ENCODE measurements at places on chromosomes 2 and 18.

DNA sequence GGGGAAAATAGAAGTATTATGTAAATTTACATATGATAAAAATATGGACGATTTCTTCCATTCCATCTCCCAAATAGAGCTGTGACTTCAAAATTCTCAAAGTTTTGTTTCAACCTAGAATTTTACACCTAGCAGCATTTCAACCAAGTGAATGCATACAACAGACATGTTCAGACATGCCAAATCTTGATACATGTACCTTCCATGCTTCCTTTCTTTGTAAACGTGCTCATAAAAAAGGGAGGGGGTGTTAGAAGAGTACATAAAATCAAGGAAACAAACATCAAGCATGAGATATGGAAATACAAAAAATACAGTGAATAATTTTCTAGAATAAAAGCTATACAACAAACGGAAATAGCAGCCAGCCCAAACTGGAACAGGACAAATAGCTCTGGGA is 974.2 kb downstream of the ERBB4 start:
- no peak for DNase-seq

DNA sequence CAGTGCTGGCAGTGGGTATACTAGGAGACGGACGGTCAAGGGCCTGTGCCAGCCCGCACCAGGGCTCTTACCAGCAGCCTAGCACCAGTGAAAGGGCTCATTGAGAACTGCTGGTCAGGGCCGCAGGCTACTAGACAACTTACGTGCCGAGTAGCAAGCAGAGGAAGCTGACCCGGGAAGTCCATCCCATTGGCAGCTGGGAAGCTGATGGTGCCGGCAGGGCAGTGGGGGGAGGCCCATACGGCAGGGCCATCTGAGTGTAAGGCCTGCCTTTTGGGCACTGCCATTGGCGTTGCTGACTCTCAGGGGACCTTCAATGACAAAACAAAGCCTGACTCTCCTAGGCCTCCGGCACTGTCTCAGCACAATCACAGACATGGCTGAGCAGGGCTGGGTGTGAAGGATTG is 20.6 kb downstream of the EFR3B start:
- no peak for DNase-seq

DNA sequence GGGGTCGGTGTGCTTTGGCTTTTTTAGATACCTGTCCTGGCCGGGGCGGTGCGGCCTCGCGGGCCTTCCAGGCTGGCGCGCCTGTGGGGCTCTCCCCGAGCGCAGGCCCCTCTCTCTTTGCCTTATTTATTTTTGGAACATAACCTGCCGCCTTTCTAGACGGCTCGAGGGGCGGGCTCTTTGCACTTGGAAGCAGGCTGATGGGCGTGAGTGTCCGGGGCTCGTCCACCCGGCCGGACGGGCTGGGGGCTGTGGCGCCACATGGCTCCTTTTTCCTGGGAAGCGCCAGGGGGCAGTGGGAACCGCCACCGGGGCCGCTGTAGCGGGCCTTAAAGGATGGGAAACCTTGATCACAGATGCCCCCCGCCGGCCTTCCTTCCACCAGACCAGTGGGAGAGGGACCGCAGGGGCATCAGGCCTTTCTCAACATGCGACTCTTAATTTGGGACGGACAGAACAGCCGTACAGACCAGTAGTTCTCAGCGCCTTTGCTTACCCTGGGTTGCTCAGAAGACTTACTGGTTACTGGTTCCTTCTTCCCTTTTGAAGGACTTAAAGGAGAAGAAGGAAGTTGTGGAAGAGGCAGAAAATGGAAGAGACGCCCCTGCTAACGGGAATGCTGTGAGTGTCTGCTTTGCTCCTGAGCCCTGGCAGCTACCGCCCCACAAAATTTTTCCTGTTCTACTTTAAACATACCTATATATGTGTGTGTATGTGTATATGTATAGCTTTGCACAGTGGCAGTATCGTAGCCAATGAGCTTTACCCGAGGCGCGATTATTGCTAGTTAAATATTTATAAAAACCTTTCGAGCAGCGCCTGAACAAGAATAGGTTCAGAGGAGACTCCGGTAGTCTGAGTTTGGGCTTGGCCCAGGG is 2.7 kb downstream of the PTMA start:
- DNase-seq, result no peak

- no peak for DNase-seq
These were observed 13.6 kb upstream of the ZNF397 start for GRCh38 chr18:35227254-35227653.

DNA sequence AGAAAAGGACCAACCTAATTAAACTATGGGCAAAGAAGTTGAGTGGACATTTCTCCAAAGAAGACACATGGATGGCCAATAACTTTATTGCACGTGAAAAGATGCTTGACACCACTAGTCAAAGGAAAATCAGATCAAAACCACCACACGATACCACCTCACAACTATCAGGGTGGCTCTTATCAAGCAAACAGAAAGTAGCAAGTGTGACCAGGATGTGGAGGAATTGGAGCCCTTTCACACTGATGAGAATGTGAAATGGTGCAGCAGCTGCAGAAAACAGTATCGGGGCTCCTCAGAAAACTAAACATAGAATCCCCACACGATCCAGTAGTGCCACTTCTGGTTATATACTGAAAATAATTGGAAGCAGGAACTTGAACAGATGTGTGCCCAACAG is 72.2 kb upstream of the ALKAL2 start:
- DNase-seq, result no peak

DNA sequence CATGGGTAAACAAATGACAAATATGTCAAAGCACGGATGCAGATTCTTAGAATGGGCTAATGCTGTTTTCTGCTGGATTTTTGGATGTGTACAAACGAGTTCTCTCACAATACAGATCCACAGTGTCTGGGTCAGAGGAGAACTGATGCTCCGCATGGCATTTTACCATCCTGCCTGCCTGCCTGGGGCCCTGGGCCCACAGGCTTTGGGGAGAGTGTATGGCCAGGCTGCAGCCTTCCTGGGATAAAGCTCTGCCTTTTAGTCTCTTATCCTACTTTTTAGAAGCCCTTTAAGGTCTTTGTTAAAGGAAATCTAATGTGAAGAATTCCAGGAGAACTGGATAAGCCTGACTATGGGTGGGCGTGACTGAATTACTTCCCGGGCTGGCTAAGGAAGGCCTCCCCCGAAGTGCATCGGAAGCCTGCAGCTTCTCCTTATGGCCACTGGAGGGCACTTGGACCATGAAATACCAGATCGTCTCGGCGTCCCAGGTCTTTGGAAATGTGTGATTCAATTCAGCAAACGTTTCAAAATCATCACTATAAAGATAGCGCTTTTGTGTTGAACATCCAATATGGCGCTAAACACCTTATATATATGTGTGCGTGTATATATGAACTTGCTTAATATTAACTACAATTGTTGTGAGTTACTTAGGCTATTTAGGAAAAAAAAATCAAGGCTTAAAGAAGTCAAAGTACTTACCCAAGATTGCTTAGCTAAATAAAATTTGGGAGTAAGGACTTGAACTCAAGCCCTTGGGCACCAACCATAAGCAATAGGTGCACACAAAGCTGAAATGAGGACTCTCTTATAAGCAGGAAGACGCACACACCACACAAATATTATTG is 15.2 kb upstream of the DNPEP start:
- DNase-seq, result peak; percentile 49

GRCh38 chr2:51208521-51208920 is 176.6 kb upstream of the NRXN1 start:
- no peak for DNase-seq

DNA sequence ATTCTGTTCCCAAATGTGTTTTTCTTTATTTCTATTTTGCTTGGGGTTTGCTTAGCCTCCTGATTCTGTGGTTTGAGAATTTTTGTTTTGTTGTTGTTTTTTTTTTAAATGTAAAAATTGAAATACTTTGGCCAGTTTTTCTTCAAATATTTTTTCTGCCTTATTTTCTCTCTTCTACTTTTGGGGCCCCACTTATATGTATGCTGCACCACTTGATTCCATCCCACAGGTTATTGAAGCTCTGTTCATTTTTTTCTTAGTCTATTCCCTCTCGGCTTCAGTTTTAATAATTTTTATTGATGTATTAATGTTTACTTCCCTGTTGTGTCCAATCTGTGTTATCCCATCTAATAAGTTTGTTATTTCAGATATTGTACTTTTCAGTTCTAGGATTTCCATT is 17.7 kb upstream of the VIT start:
- no peak for DNase-seq

GRCh38 chr2:169131587-169132512 is 62.5 kb downstream of the DHRS9 start:
- DNase-seq, result no peak

GRCh38 chr2:27738349-27739057 is 33.0 kb upstream of the MRPL33 start:
- DNase-seq, result no peak
